ENCODE measurements at places on chromosomes 12 and 14.

- H3K4me3 ChIP-seq = no peak overlapping the region
- no peaks in the 10 kb centered on the region for H3K27me3 ChIP-seq
- no peak overlapping the region for H3K27ac ChIP-seq
- DNase-seq = no peak
- no peaks in the 10 kb centered on the region for H3K36me3 ChIP-seq
These were observed 126.8 kb upstream of the USP15 start for GRCh38 chr12:62133440-62133839.

- H3K4me1 ChIP-seq = no peaks in the 10 kb centered on the region
- H3K36me3 ChIP-seq = no peaks in the 10 kb centered on the region
- H3K27ac ChIP-seq = no peak overlapping the region
- H3K27me3 ChIP-seq = no peaks in the 10 kb centered on the region
- H3K4me3 ChIP-seq = no peak overlapping the region
These were observed 69.6 kb upstream of the TMEM132D start for GRCh38 chr12:129973236-129973961.

GRCh38 chr14:24133735-24134134 is 2.3 kb upstream of the PSME1 start:
- no peak for DNase-seq
- no peak overlapping the region for H3K27ac ChIP-seq
- peaks cover 44% of the 10 kb centered on the region for H3K4me1 ChIP-seq
- peaks cover 19% of the 10 kb centered on the region for H3K36me3 ChIP-seq
- H3K4me3 ChIP-seq = no peak overlapping the region

GRCh38 chr14:57797160-57797559 is 68.7 kb downstream of the SLC35F4 start:
- no peaks in the 10 kb centered on the region for H3K27me3 ChIP-seq
- DNase-seq = no peak
- H3K27ac ChIP-seq = no peak overlapping the region
- no peak overlapping the region for H3K4me3 ChIP-seq

GRCh38 chr12:65685514-65685913 is 138.8 kb upstream of the HMGA2 start:
- no peaks in the 10 kb centered on the region for H3K27me3 ChIP-seq
- no peak overlapping the region for H3K27ac ChIP-seq
- H3K4me1 ChIP-seq = no peaks in the 10 kb centered on the region
- DNase-seq = no peak
- no peak overlapping the region for H3K4me3 ChIP-seq

DNA sequence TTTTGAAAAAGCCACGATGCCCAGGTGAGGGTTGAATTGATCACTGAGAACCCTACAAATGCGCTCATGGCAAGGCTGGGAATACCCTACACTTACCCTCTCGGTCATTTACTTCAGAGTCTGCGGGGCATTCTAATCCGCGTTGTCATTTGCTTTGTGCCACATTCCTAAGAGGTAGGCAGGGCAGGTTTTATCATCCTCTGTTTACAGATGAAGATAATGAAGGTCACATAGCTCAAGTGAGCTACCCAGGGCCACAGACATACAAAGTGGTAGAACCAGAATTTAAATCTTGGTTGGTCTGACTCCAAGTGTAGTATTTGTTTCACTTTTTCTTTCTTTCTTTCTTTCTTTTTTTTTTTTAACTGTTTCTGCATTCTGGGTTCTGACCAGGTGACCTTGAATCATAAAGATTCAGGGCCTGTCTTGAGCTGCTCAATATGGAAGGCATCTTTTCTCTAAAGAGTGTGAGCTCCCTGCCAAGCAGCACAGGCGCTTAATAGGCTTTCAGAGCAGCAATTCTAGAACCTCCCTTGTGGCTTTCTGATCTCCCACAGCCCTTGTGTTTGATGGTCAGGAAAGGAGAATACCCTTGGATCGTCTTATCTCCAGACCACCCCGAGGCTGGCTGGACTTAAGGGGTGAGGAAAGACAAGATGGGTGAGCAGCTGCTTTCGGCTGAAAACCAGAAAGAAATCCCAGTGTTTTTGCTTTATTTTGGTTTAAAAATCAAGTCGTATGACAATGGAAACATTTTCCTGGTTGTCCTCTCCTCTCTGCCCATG is 662 bp upstream of the BATF start:
- no peak for DNase-seq
- H3K27me3 ChIP-seq = no peaks in the 10 kb centered on the region
- H3K36me3 ChIP-seq = peaks cover 35% of the 10 kb centered on the region
- H3K27ac ChIP-seq = peak overlapping the region; percentile 99
- peaks cover 67% of the 10 kb centered on the region for H3K4me1 ChIP-seq
- peak overlapping the region; percentile 97 for H3K4me3 ChIP-seq

DNA sequence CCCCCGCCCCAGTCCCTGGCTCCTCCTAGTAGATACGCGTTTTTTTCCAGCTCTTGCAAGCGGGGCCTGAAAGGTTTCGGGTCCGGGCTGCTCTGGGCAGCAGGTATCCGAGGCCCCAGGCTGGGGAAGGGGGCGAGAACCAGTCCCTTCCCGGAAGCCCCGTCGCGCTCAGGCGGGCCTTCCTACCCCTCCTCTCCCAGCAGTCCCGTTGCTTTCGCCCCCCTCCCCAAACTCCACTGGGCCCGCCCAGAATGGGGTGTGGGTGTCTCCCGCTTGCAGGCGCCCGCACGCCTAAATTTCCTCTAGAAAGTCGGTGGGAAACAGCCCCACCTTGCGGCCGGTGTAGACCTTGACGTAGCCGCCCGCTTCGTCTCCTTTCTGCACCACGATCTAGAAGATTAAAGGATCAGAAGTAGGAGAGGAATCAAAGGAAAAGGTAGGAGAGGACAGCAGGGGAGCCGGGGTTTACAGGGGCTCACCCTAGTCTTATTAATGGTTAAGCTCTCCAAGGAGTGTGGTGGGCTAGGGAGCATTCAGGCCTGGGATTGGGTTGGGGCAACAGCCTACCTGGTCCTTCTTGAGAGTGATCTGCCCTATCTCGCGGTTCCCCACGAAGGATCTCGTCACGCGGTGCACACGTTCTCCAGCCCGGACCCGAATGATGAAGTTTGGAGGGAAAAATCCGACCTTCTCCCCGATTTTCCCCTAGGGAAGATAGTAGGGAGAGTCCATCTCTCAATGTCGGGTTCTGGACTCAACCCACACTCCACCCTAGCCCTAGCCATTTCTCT is 7.3 kb downstream of the STAC3 start:
- peaks cover 44% of the 10 kb centered on the region for H3K27me3 ChIP-seq
- peak overlapping the region; percentile 58 for H3K4me3 ChIP-seq
- peak; percentile 89 for DNase-seq
- H3K27ac ChIP-seq = no peak overlapping the region

DNA sequence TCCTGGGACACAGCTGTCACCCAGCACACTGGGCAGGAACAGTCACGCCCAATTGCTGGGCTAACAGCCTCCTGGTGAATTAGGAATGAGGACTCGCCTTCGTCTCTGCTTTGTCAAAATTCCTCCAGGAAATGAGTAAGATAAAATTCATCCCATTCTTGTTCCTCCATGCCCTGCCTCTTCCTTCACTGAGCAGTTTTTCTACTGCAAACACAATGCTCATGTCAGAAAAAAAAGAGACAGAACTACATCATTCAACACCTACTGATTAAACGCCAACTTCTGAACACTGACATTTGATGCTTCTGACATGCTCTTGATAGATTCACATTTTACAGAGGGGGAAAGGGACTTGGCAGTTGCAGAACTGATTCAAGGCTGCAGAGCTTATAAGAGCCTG is 37.5 kb upstream of the DTX1 start:
- H3K4me1 ChIP-seq = peaks cover 16% of the 10 kb centered on the region
- no peak for DNase-seq
- no peak overlapping the region for H3K27ac ChIP-seq
- H3K27me3 ChIP-seq = peaks cover 2% of the 10 kb centered on the region
- no peaks in the 10 kb centered on the region for H3K36me3 ChIP-seq

DNA sequence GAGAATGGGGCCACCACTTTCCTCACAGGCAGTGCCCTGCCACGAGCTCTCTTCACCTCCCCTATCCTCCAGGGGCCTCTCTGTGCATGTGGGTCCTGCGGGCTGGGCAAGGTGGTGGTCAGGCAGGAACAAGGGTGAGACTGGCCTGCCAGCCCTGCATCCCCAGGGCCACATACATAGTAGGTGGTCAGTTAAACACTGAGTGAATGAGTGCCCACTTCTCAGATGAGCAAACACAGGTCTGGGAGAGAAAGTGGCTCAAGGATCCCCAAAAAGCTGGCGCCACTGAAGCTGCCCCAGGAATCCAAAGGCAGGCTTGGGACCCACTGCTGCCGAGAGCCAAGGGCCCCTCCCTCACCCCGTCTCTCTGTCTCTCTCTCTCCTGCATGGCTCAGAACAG is 51.1 kb downstream of the CCNK start:
- no peaks in the 10 kb centered on the region for H3K4me1 ChIP-seq
- H3K36me3 ChIP-seq = no peaks in the 10 kb centered on the region
- H3K4me3 ChIP-seq = no peak overlapping the region
- no peak overlapping the region for H3K27ac ChIP-seq
- DNase-seq = no peak
- H3K27me3 ChIP-seq = no peaks in the 10 kb centered on the region

- DNase-seq = no peak
- H3K4me3 ChIP-seq = no peak overlapping the region
- no peaks in the 10 kb centered on the region for H3K27me3 ChIP-seq
- no peaks in the 10 kb centered on the region for H3K4me1 ChIP-seq
- no peak overlapping the region for H3K27ac ChIP-seq
These were observed 1443.2 kb upstream of the FLRT2 start for GRCh38 chr14:84086714-84087113.

DNA sequence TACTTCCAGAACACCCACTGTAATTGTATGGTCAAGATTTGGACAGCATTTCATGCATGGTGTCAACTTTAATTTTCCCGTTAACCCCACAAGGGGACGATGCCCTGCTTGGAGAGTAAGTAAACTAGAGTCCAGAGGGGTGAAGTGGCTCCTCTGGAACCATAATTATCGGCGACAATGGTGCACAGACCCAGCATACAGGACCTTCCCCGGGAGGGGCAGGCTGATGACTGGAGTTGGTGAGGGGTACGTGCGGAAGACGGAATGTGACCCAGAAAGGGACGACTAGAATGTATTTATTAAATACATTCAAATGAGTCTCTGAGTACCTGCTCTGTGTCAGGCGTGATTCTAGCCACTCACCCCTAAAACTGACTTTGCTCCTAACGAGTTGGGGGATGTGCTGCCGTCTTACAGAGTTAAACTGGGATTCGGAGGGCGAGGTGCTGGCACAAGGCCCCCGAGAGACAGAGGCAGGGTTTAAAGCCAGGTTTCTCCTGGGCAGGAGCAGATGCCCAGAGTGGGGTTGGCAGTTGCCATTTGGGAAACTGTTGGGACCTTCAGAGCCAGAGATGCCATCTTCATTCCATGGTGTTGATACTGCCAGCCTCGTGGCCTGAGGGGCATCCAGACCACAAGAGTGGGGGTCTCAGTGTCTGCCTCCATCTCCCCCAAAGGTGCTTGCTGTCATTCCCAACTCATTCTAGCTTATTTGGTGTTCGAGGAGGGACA is 10.9 kb downstream of the RTL1 start:
- H3K4me3 ChIP-seq = no peak overlapping the region
- H3K27me3 ChIP-seq = peaks cover 4% of the 10 kb centered on the region
- no peaks in the 10 kb centered on the region for H3K4me1 ChIP-seq
- no peak for DNase-seq

- H3K36me3 ChIP-seq = no peaks in the 10 kb centered on the region
- no peaks in the 10 kb centered on the region for H3K4me1 ChIP-seq
- H3K27me3 ChIP-seq = no peaks in the 10 kb centered on the region
- H3K4me3 ChIP-seq = no peak overlapping the region
- no peak for DNase-seq
These were observed 46.6 kb downstream of the PDZRN4 start for GRCh38 chr12:41234692-41235091.

DNA sequence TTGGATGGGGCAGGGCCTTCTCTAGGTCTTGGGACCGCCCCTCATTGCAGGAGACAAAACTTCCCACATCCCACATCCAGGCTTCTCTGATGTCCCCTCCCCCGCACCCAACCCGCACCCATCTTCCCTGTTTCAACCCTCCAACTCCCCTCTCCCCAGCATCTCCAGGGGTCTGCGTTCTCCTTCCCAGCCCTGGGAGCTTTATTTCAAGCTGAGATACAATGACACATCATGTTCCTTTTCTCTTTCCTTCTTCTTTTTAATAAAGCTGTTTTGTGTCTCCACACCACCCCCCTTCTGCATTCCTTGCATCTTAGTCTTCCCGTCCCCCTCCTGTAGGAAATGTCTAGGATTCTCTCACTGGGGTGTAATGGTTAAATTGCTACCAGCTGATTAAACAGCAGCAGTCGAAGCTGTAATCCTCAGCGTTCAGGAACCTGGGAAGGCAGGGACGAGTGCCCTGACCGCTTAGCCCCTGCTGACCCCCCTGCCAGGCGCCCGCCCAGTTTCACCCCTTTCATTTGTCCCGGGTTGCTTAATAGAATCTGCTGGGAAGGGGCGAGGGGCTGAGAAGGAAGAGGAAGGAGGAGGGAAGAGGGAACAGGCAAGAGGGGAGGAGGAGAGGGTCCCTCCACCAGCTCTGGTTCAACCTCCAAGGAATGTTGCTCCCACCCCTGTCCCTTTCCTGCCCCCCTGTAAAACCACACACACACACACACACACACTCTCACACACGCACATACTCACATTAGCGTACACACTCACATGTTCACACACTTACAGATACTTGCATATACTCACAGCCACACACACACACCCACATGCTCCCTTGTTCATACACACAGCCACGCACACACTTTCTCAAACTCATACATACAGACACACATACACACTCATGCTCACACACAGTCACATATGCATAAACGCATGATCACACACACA is 104.5 kb upstream of the MED13L start:
- no peaks in the 10 kb centered on the region for H3K36me3 ChIP-seq
- H3K4me3 ChIP-seq = no peak overlapping the region
- H3K4me1 ChIP-seq = peaks cover 11% of the 10 kb centered on the region
- DNase-seq = no peak

DNA sequence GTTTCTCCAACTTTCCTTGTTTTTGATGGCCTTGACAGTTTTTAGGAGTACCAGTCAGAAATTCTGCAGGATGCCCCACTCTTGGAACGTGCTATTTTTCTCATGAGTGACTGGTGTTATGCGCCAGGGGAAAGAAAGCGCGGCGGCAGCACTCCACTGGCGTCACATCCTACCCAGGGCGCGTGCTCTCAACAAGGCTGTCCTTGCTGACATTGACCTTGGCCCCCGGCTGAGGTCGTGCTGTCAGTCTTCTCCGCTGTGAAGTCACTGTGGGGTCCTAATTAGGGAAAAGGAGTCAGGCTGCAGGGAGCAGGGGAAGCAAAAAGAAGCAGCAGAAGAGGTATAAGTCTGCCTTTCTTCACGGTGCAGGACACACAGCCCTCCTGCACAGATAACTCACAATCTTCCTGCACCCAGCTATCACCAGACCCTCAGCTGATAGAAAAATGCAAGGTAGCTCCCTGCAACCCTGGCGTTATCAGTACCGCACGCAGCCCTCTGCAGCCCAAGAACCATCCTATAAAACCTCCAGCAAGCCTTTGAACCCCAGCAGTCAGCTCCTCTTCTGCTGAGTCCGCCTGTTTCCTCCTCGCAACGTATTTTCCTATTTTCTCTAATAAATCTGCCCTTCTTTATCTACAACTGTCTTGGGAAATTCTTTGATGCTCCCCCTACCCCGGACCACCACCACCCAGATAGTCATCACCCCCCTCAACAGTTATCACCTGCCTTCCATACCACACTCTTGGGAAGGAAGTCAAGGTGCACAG is 48.0 kb upstream of the C14orf180 start:
- peaks cover 10% of the 10 kb centered on the region for H3K27me3 ChIP-seq
- H3K4me3 ChIP-seq = no peak overlapping the region
- H3K36me3 ChIP-seq = no peaks in the 10 kb centered on the region
- no peak for DNase-seq
- no peaks in the 10 kb centered on the region for H3K4me1 ChIP-seq
- H3K27ac ChIP-seq = no peak overlapping the region

- H3K4me1 ChIP-seq = peaks cover 37% of the 10 kb centered on the region
- H3K4me3 ChIP-seq = no peak overlapping the region
- no peaks in the 10 kb centered on the region for H3K36me3 ChIP-seq
- DNase-seq = no peak
- H3K27ac ChIP-seq = no peak overlapping the region
These were observed 4.7 kb upstream of the ZNF384 start for GRCh38 chr12:6693832-6694355.
